ENCODE measurements at places on chromosomes 11 and 22. TPM values are rescaled to one million over a fixed set of nuclear protein-coding genes. Genes with fewer than 3 reads are reported as not detected.

- H3K4me3 ChIP-seq = no peak overlapping the region
- no peaks in the 10 kb centered on the region for H3K27me3 ChIP-seq
- H3K27ac ChIP-seq = no peak overlapping the region
- DNase-seq = no peak
These were observed 493.5 kb downstream of the OPCML start for GRCh38 chr11:133038850-133039249.

DNA sequence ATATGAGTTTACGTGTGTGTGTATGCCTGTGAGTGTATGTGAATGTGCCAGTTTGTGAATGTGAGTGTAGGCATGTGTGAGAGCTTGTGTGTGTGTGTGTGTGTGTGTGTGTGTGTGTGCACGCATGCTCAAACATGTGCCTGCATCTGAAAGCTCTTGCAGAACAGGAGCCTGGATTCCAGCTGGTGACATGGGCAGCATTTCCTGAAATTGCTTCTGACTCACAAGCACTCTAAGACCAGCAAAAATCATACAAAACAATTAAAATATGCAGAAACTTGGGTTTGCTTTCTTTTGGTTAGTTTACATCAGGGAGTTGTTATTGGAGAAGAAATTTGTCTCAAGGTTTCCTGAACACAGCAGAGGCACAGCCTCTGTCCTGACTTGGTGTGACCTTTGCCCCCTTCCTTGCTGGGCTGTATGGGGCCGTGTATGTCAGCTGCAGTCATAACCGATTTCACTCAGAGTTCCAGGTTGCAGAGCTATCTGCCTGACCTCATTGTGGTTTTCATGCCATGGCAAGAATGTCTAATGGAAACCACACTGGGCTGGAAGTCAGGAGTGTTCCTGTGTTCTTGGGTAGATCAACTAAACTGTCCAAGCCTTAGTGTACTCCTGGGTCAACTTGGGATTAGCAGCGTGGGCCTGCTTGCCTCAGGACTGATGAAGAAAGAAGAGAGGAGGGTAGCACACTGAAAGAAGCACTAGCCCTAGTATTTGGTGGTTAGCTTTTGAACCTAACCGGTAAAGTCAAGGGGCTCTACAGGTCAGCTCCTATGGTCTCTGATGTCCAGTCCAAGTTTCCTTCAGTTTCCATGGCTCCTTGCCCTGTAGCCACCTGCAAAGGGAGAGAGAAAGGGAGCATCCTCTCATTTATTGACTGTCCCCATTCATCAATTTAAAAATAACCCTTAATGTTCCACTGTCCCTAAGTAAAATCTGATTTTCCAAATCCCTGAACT lies 143.7 kb downstream of the SNX19 start:
- no peaks in the 10 kb centered on the region for H3K27me3 ChIP-seq
- H3K36me3 ChIP-seq = no peaks in the 10 kb centered on the region
- H3K4me3 ChIP-seq = no peak overlapping the region
- DNase-seq = no peak
- H3K27ac ChIP-seq = no peak overlapping the region

Gene PYGM
- not detected for polyA plus RNA-seq

DNA sequence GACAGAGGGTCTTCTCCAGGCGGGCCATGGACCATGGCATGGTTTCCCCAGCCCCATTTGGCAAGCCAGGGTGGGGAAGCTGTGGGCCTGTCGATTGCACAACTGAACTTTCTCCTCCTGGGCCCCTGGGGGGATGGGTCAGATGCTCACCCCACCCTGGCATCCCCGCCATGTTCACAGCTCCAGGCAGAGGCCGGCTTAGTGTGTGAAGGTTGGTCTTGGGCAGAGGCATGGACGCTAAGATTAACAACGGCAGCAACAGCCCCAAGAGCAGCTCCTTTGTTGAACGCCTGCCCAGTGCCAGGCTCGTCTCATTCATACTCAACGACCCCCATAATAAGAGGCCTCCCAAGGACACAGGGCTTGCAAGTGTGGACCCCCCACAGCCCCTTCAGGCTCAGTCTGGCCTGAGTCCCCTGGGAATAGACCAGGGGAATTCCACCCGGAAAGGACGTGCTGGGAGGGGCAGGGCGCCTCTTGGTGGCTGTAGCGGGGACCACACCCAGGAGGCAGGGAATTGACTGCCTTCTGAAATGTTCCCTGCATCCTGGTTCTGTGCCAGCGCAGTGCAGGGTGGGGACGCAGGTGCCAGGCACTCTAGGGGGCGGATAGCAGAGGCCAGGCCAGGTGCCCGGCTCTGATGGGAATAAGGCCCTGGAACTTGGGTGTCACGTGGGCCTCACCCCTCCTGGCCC lies 8.3 kb downstream of the TSPO start:
- H3K27ac ChIP-seq = no peak overlapping the region
- no peak for DNase-seq

DNA sequence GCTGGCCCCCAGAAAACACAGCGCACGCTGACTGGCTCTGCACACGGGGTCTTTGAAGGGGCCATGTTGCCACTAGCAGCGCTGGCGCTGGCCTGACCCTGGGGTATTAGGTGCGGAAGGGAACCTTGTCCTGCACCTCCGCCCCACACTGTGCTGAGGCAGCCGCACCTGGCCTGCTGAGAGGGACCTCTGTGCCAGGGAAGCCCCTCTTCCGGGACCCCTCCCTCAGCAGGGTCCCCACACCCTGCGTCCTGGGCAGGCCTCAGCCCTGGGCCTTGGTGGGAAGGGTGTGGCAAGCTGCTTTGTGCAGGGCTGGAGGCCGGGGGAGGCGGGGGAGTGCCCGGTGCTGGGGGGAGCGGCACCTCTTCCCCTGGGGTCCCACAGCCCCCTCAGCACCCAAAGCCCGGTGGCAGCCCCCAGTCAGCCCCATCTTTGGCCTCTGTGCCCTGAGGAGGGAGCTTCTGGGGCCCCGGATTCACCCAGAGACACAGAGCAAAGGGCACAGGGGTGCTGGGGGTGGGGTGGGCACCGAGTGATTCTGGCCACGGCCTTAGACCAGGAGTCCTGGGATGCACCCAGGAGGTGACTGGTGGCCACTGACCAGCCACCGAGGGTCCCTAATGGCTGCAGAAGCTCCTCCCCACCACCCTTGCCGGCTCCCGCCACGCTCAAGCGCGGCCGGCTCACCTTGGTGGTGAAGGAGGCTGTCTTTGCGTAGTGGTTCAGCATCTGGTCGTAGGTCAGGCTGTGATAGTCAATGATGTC lies 11.4 kb downstream of the TTLL8 start:
- H3K4me1 ChIP-seq = peaks cover 13% of the 10 kb centered on the region
- DNase-seq = no peak
- H3K4me3 ChIP-seq = no peak overlapping the region
- no peak overlapping the region for H3K27ac ChIP-seq
- H3K27me3 ChIP-seq = peaks cover 4% of the 10 kb centered on the region
- H3K36me3 ChIP-seq = no peaks in the 10 kb centered on the region

Gene SPDYC
- polyA plus RNA-seq = not detected

Gene MFRP
- not detected for polyA plus RNA-seq

Gene ZC3H12C
- not detected for polyA plus RNA-seq

Gene MPZL2
- polyA plus RNA-seq = 0.49 TPM

Gene MUC2
- polyA plus RNA-seq = not detected

- no peak overlapping the region for H3K27ac ChIP-seq
- DNase-seq = no peak
- H3K4me1 ChIP-seq = peaks cover 5% of the 10 kb centered on the region
These were observed 65.6 kb upstream of the SESN3 start for GRCh38 chr11:95296621-95297025.

Gene AMPD3
- polyA plus RNA-seq = 4.9 TPM

Gene MMP7
- not detected for polyA plus RNA-seq

Gene ABCC8
- not detected for polyA plus RNA-seq

DNA sequence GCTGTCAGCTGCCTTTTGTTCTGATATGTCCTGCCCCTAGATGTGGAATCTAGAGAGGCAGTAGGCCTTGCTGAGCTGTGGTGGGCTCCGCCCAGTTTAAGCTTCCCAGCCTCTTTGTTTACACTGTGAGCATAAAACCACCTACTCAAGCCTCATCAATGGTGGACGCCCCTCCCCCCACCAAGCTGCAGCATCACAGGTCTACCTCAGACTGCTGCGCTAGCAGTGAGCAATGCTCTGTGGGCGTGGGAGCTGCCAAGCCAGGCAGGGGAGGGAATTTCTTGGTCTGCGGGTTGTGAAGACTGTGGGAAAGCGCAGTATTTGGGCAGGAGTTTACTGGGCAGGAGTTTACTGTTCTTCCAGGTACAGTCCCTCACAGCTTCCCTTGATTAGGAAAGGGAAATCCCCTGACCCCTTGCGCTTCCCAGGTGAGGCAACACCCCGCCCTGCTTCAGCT lies 98.5 kb downstream of the SMCO4 start:
- no peak overlapping the region for H3K27ac ChIP-seq
- no peaks in the 10 kb centered on the region for H3K4me1 ChIP-seq
- no peak for DNase-seq
- H3K36me3 ChIP-seq = no peaks in the 10 kb centered on the region
- H3K4me3 ChIP-seq = no peak overlapping the region

DNA sequence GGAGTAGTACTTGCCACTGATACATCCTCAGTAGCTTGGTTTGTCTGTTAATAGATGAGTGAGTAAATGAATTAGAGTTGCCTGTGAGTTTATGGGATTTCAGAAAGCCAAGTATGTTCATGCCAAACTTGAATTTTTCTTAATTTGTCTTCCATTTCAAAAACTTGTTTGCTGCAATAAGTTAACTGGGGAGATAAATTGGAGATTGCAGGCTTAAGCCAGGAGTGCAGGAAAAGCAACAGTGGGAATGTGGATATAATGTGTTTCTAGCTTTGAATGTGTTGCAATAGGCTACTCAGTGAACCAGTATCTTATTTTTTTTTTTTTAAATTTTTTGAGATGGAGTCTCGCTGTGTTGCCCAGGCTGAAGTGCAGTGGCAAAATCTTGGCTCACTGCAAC lies 8.2 kb downstream of the OSBP2 start:
- no peaks in the 10 kb centered on the region for H3K36me3 ChIP-seq
- peaks cover 3% of the 10 kb centered on the region for H3K27me3 ChIP-seq
- DNase-seq = no peak
- no peaks in the 10 kb centered on the region for H3K4me1 ChIP-seq
- no peak overlapping the region for H3K4me3 ChIP-seq

Gene FIBIN
- not detected for polyA plus RNA-seq

Gene APOL5
- polyA plus RNA-seq = not detected

- H3K36me3 ChIP-seq = peaks cover 12% of the 10 kb centered on the region
- no peaks in the 10 kb centered on the region for H3K27me3 ChIP-seq
- DNase-seq = no peak
- H3K4me1 ChIP-seq = peaks cover 21% of the 10 kb centered on the region
These were observed 694.8 kb upstream of the CCDC179 start for GRCh38 chr11:23555085-23555484.

Gene RNF215
- 0.38 TPM for polyA plus RNA-seq

DNA sequence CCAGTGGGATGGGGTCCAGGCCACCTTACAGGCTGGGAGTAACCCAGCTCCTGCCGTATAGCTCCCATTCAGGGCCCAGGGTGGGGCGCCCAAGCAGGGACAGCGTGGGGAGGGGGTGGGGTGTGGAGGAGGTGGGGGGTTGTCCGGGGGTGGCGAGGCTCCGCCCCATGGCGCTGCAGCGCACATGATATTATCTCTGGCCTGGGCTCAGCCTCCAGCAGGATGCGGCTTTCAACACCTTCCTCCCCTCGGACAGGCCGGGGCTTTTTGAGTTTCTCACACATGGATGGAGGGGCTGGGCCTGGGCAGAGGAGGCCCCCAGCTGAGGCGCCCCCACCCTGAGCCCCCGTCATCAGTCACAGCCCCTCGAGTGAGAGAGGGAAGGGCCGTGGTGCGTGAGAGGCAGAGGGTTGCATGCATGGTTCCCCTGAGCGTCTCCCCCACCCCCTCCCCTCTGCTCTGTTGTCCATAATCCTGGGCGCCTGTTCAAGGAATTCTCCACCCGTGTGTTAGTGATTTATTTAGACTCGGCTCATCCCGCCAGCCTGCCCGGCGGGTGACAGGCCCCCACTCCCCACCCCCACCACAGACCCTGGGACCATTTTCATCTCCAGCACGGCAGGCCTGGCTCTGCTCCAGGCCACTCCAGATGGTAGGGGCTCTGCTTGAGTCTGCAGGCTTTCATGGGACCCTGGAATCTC lies 44.9 kb downstream of the WNT11 start:
- H3K4me3 ChIP-seq = peak overlapping the region; percentile 18
- no peak overlapping the region for H3K27ac ChIP-seq
- DNase-seq = peak; percentile 50

DNA sequence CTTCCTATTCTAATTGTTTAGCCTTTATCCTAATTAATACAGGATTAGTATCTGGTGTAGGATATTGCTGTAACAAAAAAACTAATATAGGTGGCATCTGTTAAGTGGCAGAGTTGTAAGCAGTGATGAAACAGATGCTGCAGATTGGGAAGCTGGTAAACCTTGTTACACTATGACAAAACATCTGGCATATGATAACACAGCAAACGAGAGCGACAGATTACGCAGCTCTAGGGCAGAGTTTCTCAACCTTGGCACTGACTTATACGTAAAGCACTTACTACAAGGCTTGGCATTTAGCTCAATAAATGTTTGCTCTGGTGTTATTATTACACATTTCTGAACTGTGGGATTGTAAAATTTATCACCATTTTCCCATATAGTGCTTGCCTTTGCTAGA lies 137.0 kb downstream of the ATG16L2 start:
- DNase-seq = no peak
- H3K36me3 ChIP-seq = no peaks in the 10 kb centered on the region
- H3K4me1 ChIP-seq = no peaks in the 10 kb centered on the region
- no peak overlapping the region for H3K27ac ChIP-seq
- H3K27me3 ChIP-seq = no peaks in the 10 kb centered on the region

Gene POLD3
- polyA plus RNA-seq = 12.8 TPM

- H3K36me3 ChIP-seq = no peaks in the 10 kb centered on the region
- H3K4me1 ChIP-seq = peaks cover 3% of the 10 kb centered on the region
- H3K4me3 ChIP-seq = no peak overlapping the region
- no peak for DNase-seq
- H3K27ac ChIP-seq = no peak overlapping the region
These were observed 8.3 kb downstream of the SMTN start for GRCh38 chr22:31089160-31090100.

DNA sequence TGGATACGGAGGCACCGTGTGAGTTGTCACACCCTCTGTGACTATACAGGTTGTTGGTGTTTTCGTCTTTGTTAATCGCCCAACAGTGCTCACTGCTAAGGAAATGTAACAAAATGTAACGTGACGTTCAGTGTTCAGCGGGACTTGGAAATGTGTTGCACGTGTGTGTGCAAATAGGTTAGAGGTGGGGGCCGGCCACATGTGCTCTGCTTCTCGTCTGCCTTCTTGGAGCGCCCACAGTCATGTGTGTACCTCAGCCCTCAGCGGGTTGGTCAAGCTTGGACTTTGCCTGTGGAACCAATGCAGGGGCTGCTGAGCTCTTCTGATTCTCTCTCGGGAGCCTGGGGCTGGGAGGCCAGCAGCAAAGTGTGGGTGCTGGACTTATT lies 7.4 kb upstream of the SMIM38 start:
- H3K27me3 ChIP-seq = peaks cover 20% of the 10 kb centered on the region
- H3K36me3 ChIP-seq = no peaks in the 10 kb centered on the region
- no peak overlapping the region for H3K27ac ChIP-seq
- H3K4me3 ChIP-seq = no peak overlapping the region
- H3K4me1 ChIP-seq = no peaks in the 10 kb centered on the region

Measured in immature natural killer cell (primary cell).